ENCODE measurements at places on chromosomes 12 and 14.

GRCh38 chr12:21912318-21912717, 28.9 kb downstream of the ABCC9 start:
- DNase-seq: no peak

DNA sequence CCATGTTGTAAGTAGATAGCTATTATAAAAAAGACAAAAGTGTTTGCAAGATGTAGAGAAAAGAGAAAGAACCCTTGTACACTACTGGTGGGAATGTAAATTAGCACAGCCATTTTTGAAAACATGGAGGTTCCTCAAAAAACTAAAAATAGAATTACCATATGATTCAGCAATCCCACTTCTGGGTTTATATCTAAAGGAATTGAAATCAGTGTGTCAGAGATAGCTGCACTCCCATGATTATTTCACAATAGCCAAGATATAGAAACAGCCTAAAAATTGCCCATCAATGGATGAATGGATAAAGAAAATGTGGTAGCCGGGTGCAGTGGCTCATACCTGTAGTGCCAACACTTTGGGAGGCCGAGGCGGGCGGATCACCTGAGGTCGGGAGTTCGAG, 9.2 kb downstream of the PSMC6 start:
- no peak for DNase-seq

DNA sequence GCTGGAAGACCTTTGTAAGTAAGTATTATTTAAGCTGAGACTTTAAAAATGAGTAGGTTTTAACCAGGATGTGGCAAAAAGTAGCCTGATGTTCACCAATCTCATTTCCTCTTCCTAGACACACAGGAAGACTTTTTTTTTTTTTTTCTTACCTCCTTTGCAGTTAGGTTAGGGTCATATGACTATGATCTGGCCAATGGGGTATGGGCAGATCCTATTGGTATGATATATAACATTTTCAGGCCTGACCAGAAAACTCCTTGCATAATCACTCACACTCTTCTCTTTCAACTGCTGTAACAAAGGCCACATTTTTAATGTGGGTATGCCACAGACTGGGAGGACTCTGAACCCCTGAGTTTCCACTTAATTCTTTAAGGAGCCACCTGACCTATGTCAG, 2.7 kb upstream of the RPS6KA5 start:
- DNase-seq: no peak

- DNase-seq: no peak
These were observed 4.0 kb downstream of the AHNAK2 start for GRCh38 chr14:104974146-104974541.

DNA sequence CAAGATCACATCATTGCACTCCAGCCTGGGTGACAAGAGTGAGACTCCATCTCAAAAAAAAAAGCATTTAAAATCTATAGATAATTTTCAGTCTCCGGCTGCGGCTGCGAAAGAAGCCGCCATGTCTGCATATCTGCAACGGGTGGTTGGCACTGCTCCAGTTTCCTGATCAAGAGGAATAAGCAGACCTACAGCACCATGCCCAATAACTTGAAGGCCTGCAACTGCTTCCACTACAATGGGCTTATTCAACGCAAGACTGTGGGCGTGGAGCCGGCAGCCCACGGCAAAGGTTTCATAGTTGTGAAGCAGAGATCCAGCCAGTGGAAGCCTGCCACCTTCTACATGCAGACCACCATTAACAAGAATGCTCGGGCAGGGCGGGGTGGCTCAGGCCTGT, 30.6 kb upstream of the EID3 start:
- no peak for DNase-seq

Data from NCI-H2081 treated with DMSO at 0.1 percent for 48 hours (cell line).